ENCODE measurements at places on chromosomes 7 and 10.

DNA sequence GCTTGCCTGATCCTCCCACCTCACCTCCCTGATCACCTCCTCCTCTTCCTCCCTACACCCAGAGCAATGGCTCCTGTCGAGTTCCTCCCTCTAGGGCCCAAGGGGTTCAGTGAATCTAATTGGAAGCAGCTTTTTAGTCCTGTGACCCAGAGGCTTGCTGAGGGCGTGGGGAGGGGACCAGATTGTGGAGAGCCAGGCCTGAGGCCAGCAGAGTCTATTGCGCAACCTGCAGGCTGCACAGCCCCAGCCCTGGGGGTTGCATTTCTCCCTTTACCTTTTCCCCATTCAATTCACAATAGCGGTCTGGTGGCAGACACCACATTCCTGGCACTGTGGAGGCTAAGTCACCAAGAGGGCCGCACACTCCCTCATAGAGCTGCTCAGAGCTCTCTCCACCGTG lies 32.5 kb downstream of the GHRHR start:
- DNase-seq = no peak

DNA sequence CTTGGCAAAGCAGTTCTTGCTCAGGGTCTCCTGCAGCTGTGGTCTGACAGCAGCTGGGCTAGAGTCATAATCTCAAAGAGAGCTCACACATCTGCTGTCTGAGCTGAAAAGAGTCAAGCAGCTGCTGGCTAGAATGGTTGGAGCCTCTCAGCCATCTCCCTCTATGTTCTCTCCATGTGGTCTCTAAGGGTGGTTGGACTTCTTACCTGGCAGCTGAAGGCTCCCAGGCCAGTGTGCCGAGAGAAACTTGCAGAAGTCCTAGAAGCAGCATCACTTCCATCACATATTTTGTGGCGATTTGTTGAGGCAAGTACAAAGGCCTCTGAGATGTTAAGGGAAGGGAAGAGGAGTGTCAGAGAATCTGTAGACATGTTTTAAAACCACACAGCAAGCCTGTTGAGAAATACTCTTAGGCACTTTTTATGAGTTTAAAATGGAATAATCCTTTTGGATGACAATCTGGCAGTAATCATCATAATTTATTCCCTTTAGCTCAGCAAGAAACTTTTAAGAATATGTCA lies 93.2 kb downstream of the REEP3 start:
- DNase-seq = no peak

DNA sequence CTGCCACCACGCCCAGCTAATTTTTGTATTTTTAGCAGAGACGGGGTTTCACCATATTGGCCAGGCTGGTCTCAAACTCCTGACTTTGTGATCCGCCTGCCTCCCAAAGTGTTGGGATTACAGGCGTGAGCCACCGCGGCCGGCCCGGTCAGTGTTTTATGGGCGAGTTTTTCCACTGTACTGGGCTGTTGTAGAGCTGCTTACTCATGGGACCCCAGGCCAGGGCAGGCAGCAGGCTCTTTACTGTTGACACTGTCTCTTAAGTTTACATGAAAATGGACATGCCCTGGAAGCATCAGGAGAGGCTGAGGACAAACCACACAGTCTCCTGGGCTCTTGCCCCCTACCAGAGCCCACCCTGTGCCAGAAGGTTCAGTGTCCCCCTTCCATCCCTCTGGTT lies 11.2 kb downstream of the NACAD start:
- DNase-seq = no peak

DNA sequence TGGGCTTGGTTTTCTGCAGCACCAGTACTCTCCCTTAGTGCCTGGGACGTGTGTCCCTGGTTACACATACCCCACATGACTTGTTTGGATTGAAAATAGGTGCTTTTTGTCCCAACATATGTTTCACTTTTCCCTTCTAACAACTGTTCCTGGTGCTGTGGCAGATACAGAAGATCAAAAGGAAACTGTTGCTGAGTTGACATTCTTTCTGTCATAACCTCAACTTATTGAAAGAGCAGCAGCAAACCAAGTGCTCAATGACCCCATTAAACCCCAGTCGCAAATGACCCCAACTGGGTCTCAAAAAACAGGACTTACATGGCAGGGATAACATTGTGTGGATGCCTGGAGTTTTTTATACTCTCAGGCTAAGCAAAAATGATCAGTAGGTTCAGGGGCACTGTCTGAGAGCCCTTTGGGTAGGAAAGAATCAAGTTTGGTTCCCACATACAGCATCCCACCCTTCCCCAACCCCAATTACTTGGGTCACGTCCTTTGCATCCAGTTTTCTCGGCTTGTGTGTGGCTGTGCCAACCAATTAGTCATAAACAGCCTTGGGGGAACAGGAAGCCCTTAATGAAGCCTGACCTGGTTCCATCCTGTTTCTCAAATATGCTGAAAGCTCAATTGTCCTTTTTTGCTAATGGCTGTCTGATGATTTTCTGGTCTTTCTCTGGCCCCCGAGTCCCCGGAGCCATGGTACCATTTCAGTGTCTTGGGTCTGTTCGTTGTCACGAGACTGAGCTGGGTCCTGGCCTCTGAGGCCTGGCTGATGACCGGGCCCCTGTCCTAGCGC lies 4.9 kb downstream of the HKDC1 start:
- DNase-seq = no peak

- no peak for DNase-seq
Observed at GRCh38 chr10:120927352-120927751, 76.2 kb downstream of the WDR11 start.

Measured in activated naive CD4-positive, alpha-beta T cell (primary cell).